ENCODE measurements at places on chromosomes 6 and 20. TPM values are rescaled to one million over a fixed set of nuclear protein-coding genes. Genes with fewer than 3 reads are reported as not detected.
A peak's percentile ranks its signal among the peaks of the same experiment; 100 is the strongest.

GRCh38 chr6:87993356-87993755, 54.3 kb upstream of the SPACA1 start:
- DNase-seq, result no peak

DNA sequence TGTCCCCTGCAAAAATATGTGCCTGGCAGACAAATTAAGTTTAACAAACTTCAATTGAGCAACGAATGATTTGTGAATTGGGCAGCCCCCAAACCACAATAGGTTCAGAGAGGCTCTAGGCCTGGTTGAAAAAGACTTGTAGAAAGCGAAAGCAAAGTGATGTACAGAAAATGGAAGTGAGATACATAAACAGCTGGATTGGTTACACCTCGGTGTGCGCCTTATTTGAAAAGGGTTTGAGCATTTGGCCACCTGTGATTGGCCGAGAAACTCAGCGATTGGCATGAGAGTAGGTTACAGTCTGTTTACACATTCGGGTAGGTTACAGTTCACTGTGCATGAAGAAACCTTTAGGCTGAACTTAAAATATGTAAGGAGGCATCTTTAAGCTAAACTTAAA, 136.9 kb downstream of the CD83 start:
- DNase-seq, result no peak

Gene RIPOR3
- polyA plus RNA-seq, result 8.0 TPM

GRCh38 chr6:10309457-10310329, 105.2 kb downstream of the TFAP2A start:
- no peak for DNase-seq

Gene CCN6
- 2.7 TPM for polyA plus RNA-seq

GRCh38 chr6:162118706-162119105, 608.9 kb downstream of the PRKN start:
- no peak for DNase-seq

DNA sequence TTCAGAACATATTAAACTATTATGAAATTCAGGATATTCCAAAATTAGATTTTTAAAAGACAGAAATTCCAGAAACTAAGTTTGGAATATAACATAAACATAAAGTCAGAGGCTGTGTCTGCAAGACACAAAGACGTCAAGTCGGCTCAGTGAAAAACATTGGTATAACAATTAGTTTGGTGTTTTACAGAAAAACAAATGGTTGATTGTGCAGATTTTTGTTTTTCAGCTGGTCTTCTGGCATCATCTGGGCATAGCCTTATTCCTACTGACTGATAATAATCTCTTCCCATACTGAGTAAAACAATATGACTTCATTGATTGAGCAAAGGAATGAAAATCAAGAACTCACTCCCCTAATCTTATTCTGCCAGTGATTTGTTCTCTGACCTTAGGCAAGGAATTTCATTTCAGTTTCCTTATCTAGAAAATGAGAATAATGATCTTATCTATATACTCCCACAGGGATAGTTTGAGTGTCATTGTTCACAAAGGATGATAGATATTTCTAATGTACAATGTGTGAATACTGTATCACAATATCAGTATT, 84.3 kb downstream of the FRK start:
- DNase-seq, result no peak

Gene CEP250
- 66.0 TPM for polyA plus RNA-seq

- no peak for DNase-seq
Measured at GRCh38 chr20:53738945-53739798, 145.5 kb upstream of the ZNF217 start.

GRCh38 chr20:2799271-2799670, 1.2 kb downstream of the CPXM1 start:
- no peak for DNase-seq

- peak; percentile 21 for DNase-seq
Measured at GRCh38 chr6:136192902-136193301, 57.2 kb downstream of the MTFR2 start.

Gene POU5F1
- polyA plus RNA-seq, result 6.5 TPM

GRCh38 chr20:33267701-33268100, 15.3 kb upstream of the BPIFB1 start:
- DNase-seq, result no peak

Gene PGC
- polyA plus RNA-seq, result not detected

Gene EYA2
- 0.52 TPM for polyA plus RNA-seq

GRCh38 chr6:170454512-170455285, 98.4 kb downstream of the PSMB1 start:
- no peak for DNase-seq

Gene ISM1
- 4.3 TPM for polyA plus RNA-seq

GRCh38 chr20:44129911-44130718, 56.9 kb downstream of the JPH2 start:
- DNase-seq, result no peak

GRCh38 chr6:41040101-41040939, 1.3 kb upstream of the UNC5CL start:
- DNase-seq, result no peak

Gene SPDEF
- 0.07 TPM for polyA plus RNA-seq

Gene OSTM1
- 32.9 TPM for polyA plus RNA-seq

DNA sequence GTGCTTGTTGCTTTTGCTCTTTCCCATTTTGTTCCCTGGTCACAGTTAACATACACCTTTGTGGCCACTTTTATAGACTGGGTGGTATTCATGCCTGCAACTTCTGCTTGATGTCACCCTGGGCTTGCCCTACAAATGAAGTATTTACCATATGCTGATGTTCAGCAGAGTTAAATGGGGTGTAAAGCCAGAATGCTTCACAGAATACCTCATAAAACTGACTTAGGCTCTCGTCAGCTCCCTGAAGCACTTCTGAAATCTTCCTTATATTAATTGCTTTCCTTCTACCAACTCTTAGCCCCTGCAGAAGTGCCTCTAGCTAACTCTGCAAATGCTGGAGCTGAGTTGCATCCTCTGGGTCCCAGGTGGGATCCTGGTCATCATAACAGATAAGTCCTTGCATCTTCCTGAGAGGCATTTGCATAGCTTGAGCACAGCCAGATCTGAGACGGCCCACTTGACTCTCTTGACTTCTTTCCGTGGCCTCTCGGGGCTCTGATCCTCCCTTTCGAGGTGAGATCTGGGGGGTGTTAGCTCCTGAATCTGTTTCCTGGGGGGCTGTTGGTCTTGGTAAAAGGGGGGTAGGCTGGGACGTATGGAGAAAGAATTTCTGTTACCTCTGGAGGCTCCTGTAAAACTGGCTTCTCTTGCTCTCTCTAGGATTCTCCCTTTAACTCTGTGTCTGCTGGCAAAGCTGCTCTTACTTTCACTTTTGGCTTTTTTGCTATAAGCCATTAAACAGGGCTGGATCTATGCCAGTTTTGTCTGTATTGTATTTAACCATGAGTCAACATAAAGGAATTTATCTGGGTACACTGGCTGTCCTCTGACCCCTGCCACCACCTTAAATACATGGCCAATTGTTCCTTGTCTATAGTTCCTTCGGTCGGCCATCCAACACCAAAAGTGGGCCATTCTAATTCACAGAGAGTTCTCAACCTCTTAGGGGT, 223.0 kb upstream of the SYNCRIP start:
- DNase-seq, result no peak
